ENCODE measurements at places on chromosomes 13 and 19.

- no peak for DNase-seq
Observed at GRCh38 chr19:56821675-56822074, 18.9 kb downstream of the PEG3 start.

GRCh38 chr19:52536448-52536800, 9.0 kb downstream of the ZNF808 start:
- DNase-seq, result peak; percentile 35

DNA sequence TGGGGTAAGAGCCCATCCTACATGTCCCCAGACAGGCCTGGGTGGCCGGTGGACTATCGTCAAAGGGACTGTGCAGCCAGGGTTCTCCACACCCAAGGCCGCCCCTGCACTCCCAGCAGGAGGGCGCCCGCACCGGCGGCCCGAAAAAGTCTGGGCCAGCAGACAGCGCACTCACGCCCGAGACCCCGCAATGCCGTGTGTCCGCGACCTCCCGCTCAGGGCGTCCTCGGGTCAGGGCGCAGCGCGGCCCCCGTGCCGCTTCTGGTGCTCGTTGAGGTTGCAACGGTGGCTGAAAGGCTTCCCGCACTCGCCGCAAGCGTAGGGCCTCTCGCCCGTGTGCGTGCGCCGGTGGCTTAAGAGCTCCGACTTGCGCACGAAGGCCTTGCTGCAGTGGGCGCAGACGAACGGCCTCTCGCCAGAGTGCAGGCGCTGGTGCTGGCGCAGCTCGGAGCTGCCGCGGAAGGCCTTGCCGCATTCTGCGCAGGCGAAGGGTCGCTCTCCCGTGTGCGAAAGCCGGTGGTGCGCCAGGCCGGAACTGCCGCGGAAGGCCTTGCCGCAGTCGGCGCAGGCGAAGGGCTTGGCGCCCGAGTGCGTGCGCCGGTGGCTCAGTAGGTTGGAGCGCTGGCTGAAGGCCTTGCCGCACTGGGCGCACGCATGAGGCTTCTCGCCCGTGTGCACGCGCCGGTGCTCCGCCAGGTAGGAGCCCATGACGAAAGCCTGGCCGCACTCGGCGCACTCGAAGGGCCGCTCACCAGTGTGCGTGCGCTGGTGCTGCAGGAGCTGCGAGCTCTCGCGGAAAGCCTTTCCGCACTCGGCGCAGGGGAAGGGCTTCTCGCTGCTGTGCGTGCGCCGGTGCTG, 2.8 kb upstream of the A1BG start:
- DNase-seq, result peak; percentile 73

DNA sequence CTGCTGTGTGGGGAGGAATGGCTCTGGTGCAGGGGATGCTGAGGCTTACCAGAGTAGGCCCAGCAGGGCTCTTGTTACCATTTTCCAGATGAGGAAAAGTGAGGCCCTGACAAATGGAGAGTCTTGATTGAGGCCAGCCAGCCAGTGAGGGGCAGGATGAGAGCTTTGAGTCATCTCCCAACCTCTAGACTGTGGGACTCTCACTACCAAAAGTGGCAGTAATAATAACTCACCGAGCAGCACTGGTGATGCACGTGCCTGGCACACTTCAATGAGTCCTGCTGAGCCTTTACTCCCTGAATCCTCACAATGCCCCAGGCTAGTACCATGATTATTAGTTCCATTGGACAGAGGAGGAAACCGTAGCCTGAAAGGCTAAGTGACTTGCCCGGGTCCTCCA, 7.8 kb downstream of the CIC start:
- DNase-seq, result no peak

DNA sequence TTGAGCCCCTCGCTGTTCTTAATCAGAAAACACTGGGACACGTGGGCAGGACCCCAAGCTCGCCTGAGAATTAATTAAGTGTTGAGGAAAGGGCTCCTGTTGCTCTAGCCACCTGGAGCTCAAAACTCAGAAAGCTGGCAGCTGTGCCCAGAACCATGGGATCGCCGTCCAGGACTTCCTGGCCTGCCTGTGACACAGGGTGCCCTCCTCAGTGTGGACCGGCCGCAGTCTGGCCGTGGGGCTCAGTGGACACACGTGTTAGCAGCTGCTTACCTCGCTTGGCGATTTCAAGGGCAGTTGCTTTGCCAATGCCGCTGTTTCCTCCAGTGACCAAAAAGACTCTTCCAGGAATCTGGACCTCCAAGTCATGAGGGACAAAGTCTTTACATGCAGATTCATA, 4.7 kb downstream of the DHRS12 start:
- DNase-seq, result no peak

DNA sequence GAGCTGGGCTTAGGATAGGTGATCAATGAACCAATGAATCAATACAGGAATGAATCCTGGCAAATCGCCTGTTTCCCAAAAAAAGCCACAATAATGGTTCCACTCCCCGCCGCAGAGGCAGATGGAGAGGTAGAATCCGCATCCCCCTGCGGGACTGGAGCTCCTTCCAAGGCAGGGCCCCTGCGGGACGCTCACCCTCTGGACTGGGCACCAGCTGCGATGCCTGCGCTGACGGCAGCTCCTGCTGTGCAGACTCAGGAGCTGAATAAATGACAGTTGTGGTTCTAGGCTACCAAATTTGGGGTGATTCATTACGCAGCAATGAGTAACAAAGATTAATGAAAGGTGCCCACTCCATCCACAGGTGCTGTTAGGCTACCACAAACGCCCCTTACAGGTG, 8.8 kb upstream of the CDC34 start:
- no peak for DNase-seq

DNA sequence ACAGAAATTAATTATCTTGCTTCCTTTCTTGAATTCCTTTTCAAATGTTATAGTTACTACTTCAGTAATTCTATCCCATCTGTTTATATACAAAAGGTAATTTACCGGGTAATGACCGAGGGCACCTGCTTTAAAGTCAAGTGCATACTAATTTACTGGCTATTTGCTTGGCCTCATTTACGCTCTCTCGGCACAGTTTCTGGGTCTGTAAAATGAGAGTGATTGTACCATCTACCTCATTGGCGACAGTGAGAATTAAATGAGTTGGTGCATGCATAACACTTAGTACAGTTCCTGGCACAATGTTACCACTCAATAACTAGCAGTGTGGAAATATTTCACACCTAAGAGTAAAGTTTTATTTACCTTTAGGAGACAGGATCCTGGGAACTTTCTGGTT, 111.6 kb downstream of the GGACT start:
- no peak for DNase-seq

- no peak for DNase-seq
Observed at GRCh38 chr13:75872980-75873379, 236.8 kb downstream of the LMO7 start.

DNA sequence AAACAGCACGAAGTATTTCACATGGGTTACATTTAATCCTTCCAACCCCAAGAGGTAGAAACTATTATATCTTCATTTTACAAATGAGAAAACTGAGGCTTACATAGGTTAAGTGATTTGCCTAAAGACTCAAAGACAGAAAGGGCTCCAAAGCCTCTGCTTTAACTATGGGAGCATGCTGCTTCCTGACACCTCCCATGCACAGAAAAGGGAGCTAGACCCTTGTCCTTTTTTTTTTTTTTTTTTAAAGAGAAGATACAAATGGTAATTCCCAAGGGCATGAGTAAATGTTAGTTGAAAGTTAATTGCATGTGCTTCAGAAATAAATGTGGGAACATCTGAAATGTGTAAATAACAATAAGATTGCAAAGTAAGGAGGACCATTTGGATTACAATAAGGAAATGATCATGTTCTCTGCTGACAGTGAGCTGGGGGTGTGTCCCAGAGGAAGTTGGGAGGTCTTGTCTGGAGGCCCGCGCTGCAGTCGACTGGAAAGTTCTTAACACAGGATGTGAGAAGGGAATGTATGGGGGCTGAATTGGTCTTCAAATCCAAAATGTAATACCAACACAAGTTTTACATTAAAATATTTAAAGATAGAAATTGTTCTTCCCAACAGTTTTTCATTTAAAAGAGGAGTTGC, 500.3 kb downstream of the KLF12 start:
- DNase-seq, result no peak

GRCh38 chr19:7742575-7742974, 4.8 kb downstream of the CD209 start:
- no peak for DNase-seq

DNA sequence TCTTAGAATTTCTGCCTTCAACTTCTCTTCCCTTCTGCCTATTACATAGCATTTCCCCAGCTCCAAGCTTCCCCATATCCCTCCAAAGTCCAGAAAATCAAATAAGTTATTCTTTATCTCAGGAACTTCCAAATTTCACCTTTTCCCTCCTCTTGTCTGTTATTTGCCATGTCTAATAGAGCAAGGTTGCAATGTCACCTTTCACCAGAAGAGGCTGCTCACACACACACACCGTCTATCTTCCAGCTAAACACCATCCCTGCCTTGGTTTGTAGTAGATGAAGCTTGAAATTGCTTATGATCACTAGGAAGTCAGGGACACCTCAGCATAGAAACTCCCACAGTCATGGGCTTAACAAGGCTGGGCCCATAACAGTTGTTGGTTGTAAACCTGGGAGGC, 48.4 kb downstream of the ZNRF4 start:
- DNase-seq, result no peak

DNA sequence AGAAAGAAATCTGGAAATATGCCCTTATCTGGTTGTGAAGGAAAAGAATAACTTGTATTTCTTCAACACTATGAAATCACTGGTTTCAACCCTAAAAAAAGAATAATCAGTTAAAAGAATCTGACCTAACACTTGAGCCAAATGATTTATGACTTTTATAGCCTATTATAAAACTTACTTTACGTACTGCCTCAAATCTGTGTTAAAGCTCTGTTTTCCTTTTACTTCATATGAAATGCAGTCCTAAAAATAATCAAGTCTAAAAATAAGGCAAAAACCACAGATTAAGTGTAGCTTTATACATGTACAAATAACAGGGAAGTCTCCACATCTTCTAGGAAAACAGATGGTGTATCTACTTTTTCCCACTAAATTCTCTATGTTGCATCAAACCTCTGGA, 101.3 kb downstream of the VWA8 start:
- no peak for DNase-seq

DNA sequence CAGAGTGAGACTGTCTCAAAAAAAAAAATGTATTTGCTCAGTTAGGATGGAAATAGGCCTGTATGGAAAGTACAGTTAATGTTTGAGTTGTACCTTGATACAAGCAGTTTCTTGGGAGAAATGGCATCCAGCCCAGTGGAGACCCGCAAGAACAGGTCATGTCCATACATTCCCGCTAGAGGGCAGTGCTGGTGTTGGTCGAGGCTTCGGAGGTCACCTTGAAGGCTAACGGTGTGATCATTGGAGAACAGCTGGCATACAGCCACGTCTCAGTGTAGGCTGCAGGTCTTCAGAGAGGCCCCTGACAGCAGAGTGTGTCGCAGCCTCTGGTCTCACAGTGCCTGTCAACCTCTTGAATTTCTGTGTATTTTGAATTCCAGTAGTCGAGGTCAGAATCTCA, 7.5 kb downstream of the ZNF610 start:
- peak; percentile 51 for DNase-seq

- no peak for DNase-seq
Observed at GRCh38 chr13:32527151-32527550, 11.4 kb downstream of the N4BP2L2 start.

GRCh38 chr13:41563984-41564365, 106.6 kb downstream of the RGCC start:
- DNase-seq, result no peak

DNA sequence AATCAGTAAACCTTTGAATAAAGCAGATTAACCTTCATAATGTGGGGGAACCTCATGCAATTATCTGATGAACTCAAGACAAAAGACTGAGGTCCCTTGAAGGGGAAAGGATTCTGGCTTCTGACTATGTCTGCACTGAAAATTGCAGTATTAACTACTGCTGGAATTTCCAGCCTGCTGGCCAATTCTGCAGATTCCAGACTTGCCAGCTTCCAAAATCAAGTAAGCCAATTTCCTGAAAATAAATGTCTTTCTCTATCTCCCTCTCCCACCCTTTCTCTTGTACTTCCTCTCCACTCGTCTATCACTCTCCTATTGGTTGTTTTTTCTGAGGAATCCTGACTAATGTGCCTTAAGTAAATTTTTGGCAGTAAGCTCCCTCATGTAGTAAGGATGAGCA, 1479.9 kb upstream of the PRR20A start:
- DNase-seq, result no peak

- DNase-seq, result no peak
Observed at GRCh38 chr13:34886987-34887386, 55.1 kb upstream of the NBEA start.

- DNase-seq, result no peak
Observed at GRCh38 chr13:37047032-37047431, 12.5 kb downstream of the SUPT20H start.

- no peak for DNase-seq
Observed at GRCh38 chr13:21583478-21583877, 20.5 kb downstream of the MICU2 start.

GRCh38 chr19:55519451-55520311, 17.3 kb downstream of the SBK2 start:
- no peak for DNase-seq

GRCh38 chr13:113551081-113552000, 33.2 kb upstream of the TFDP1 start:
- no peak for DNase-seq

DNA sequence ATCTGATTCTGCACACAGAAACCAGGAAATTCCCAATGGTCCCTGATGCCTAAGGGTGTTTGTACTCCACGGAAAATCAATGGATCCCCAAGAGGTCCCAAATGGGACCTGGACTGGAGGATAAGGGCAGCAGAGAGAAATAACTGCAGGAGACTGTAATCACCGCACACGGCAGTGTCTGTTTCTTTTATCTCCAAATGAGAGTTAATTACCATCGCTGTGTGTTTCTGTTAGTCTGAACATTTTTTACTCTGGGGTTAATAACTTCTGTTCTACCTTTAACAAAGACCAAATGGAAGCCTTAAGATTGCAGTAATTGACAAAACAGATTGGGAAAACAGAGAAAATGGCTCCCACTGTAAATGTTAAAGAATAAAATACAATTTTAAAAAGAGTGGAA, 320.9 kb downstream of the DCLK1 start:
- no peak for DNase-seq

DNA sequence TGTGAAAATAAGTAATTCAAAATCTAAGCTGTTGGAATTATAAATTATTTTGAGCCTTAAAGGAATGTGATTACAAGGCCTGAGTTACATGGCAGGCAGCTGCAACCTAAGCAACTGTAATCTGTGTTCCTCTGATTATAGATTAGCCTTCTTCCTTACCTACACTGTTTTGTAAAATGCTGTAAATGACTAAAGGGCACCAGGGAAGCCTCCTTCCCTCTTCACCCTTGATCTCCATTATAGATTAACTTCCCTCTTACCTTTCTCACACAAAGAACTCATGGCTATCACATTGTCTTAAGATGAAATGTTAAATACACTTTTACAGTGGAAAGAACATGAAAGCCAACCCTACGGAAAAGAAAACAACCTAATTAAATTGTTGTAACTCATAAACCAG, 423.7 kb upstream of the KLF12 start:
- no peak for DNase-seq

- DNase-seq, result no peak
Observed at GRCh38 chr19:47682939-47683338, 30.3 kb upstream of the EHD2 start.

- DNase-seq, result no peak
Observed at GRCh38 chr19:30742406-30742938, 370.3 kb downstream of the ZNF536 start.

GRCh38 chr19:46226438-46226973, 3.0 kb upstream of the IGFL1 start:
- DNase-seq, result no peak

GRCh38 chr13:110154410-110154933, 152.5 kb downstream of the COL4A1 start:
- DNase-seq, result no peak

Measured in thymus (tissue), 14 donors.